ENCODE measurements at places on chromosomes 12 and 14.
A peak's percentile ranks its signal among the peaks of the same experiment; 100 is the strongest.

DNA sequence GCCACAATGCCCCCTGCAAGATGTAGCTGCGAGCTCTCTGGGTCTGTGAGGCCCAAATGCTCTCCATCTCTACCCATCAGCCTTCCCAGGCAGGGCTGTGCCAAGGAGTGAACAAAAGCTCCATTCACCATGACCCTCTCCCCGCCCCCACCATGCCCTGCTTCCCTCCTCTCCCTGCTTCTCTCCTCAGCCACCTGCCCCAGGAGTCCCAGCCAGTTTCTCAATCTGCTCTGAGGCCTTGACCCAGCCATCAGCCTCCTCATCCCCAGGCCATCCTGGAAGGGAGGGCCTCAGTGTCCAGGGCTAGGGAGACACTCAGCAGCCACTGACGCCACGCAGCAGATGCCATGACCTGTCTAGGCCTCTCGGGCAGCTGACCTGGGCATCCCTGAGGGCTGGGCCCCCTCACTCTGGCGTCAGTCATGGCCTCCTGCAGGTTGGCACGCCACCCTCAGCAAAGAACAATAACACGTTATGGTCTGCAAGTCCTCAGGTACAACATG is 8.5 kb upstream of the KRT5 start:
- no peak for DNase-seq

GRCh38 chr12:128205758-128206157 is 61.2 kb upstream of the TMEM132C start:
- no peak for DNase-seq

- no peak for DNase-seq
Observed at GRCh38 chr12:124663206-124663605, 95.8 kb upstream of the NCOR2 start.

GRCh38 chr12:112190231-112191025 is 65.1 kb downstream of the TRAFD1 start:
- no peak for DNase-seq

DNA sequence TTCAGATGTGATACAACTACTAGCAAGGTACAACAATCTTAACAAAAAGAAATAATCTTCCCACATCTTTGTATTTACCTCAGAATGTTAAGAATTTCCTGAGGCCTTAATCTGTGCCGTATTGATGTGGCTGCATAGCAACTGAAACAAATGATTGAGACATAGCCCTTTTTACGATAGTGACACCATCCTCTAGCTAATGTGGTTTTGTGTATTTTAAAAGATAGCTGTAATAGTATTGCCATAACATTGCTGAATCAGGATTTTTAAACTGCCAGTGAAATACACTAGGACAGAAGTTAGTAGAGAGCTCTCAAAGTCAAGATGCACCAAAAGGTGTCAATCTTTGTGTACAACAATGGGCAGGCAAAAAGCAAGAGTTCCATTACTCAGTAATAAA is 11.9 kb downstream of the NPAS3 start:
- DNase-seq = no peak

DNA sequence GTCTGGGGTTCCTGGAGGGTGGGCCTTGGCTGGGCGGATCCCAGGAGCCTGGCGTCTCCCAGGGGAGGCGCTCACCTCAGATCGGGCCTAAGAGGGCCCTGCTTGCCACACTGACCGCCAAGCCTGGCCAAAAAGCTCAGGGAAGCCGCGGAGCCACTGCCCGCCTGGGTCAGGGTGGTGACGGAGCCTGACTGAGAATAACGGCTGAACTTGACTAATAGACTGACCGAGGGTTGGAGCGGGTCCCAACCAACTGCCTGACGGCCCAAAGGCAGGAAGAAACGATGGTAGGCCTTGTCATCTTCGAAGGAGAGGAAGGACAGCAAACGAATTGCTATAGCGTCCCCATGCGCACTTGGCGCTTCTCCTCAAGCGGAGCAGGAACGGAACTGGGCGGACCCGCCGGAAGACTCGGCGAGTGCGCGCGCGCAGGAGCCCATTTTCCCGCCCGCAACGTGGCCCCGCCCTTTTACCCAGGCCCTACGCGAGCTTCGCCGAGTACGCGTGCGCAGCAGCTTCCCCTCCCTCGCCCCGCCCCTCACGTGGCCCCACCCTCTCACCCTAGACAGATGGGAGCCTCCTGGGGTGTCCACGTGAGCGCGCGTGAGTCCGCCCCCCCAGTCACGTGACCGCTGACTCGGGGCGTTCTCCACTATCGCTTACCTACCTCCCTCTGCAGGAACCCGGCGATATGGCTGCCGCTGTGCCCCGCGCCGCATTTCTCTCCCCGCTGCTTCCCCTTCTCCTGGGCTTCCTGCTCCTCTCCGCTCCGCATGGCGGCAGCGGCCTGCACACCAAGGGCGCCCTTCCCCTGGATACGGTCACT is at the start of the genes ERP29 and TMEM116:
TSS of gene ERP29 (plus strand) at position 652 of the 826 bp plus-strand sequence. CDS start at position 692, 40 bp downstream.
TSS of gene TMEM116 (minus strand) at position 391 of the 826 bp plus-strand sequence. CDS start 7,895 bp downstream, outside the sequence.
- DNase-seq = peak; percentile 92

DNA sequence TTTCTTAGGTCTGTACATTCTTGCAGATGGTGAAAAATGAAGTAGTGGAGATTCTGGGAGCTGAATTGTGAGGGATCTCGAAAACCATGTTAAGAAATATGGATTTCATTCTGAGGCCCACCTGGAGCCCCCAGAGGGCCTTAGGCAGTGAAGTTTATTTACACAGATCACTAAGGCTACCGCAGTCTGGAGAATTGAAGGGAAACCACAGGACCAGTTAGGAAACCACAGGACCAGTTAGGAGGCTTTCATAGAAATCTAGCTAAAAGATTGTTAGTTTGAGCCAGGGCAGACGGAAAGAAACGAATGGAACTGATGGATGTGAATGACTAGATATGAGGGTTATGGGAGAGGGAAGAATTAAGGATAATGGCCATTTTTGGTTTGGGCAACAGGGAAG is 7.2 kb downstream of the CBLN3 start:
- no peak for DNase-seq

DNA sequence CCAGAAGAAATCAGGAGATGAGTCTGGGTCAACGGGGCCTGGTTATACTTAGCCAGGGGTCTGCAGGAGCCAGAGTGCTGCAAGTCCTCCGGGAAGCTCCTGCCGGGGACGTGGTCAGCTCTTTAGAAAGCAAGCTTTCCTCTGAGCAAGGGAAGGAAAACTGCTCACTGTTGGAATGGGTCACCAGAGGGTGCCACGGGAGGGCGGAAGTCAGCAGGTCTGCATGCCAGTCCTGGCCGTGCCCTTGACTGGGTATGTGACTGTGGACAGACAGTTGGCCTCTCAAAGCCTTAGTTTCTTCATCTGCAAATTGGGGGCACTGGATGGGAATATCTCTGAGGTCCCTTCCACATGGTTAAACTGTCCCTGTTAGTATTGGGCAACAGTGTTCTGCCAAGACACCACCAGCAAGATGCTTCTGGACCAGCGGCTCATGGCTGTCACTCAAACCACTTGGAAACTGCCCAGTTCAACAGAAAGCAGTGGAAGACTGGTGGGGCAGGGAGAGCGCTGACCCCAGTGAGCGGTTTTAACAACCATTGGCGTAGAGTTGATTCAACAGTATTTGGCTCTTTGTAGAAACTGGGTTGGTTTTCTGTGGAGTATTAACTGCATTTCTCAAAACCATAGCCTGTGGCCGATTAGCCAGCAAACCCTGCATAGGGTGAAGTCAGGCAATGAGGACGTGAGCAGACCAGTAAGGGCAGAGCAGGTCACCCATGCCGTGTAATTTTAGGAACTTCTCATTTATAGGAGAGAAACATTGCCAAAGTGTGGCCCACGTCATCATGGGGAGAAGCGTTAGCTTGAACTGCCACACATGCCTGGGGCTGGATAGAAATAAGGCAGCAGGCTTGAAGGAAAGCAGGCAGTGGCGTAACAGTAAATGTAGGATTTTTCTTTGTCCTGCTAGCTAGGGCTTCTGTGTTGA is 163.9 kb upstream of the PRMT8 start:
- DNase-seq = no peak

DNA sequence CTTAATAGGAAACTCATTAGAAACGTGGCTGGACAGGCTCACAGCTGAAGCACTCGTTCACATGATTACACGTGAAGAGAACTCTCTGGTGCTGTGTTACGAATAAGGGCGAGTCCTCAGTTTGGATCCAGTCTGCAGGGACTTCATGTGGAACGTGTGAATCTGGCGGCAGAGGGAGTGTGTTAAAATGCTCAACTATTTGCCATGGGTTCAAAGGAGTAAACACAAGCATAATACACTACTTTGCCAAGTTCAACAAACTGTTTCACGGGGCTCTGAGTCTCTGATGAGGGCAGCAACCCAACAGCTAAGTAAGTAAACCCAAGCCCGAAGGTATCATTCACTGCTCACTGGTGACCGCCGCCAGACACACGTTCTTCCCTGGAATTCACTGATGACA is 42.4 kb downstream of the NUAK1 start:
- no peak for DNase-seq

GRCh38 chr14:58637391-58638230 is at the start of gene DACT1:
TSS of gene DACT1 (plus strand) at chr14:58637962. CDS start at chr14:58638203, 241 bp downstream.
- no peak for DNase-seq

All from GM12864 (cell line).